ENCODE measurements at places on chromosomes 6 and 20. TPM values are rescaled to one million over a fixed set of nuclear protein-coding genes. Genes with fewer than 3 reads are reported as not detected.

SLC52A3 gene
- not detected for total RNA-seq

SYCP2L gene
- not detected for total RNA-seq

ANKEF1 gene
- total RNA-seq = 1.7 TPM

UBE2J1 gene
- total RNA-seq = 15.8 TPM

TRIM15 gene
- not detected for total RNA-seq

PCSK2 gene
- not detected for total RNA-seq

GSTA2 gene
- not detected for total RNA-seq

MLN gene
- total RNA-seq = not detected

PPIL4 gene
- total RNA-seq = 32.5 TPM

PKIB gene
- total RNA-seq = 2.1 TPM

SIRPB2 gene
- not detected for total RNA-seq

AGER gene
- 0.16 TPM for total RNA-seq

OXT gene
- total RNA-seq = not detected

SIRPD gene
- not detected for total RNA-seq

ABHD16B gene
- total RNA-seq = not detected

ARHGAP40 gene
- not detected for total RNA-seq

DNAAF9 gene
- total RNA-seq = 10.0 TPM

PI16 gene
- 4.7 TPM for total RNA-seq

BPIFB1 gene
- total RNA-seq = not detected

ID1 gene
- total RNA-seq = 173 TPM

SLC35B2 gene
- 55.2 TPM for total RNA-seq

PTCRA gene
- total RNA-seq = not detected

BCAS1 gene
- total RNA-seq = under 0.01 TPM

SLC17A3 gene
- total RNA-seq = not detected

TCP11 gene
- total RNA-seq = not detected

FAM83C gene
- not detected for total RNA-seq

SRMS gene
- not detected for total RNA-seq

SAMHD1 gene
- 29.8 TPM for total RNA-seq

ECT2L gene
- total RNA-seq = 0.09 TPM

OLIG3 gene
- total RNA-seq = not detected

FKBP1A gene
- 123 TPM for total RNA-seq

EYS gene
- total RNA-seq = not detected

RNF39 gene
- total RNA-seq = under 0.01 TPM

GDAP1L1 gene
- total RNA-seq = not detected

MYLK2 gene
- under 0.01 TPM for total RNA-seq

NOX3 gene
- not detected for total RNA-seq

BMP2 gene
- 2.2 TPM for total RNA-seq

E2F1 gene
- total RNA-seq = 0.77 TPM

NAA20 gene
- total RNA-seq = 37.1 TPM

TPD52L2 gene
- 95.0 TPM for total RNA-seq

FRK gene
- total RNA-seq = 1.7 TPM

TBX18 gene
- total RNA-seq = 8.2 TPM

CLPSL2 gene
- total RNA-seq = not detected

SPEF1 gene
- total RNA-seq = 0.26 TPM

RIMS1 gene
- 0.16 TPM for total RNA-seq

SLC32A1 gene
- total RNA-seq = not detected

PAK5 gene
- not detected for total RNA-seq

SPATS1 gene
- total RNA-seq = not detected

C6orf52 gene
- total RNA-seq = not detected

SLC22A3 gene
- total RNA-seq = 0.09 TPM

KHDRBS2 gene
- total RNA-seq = not detected

RING1 gene
- total RNA-seq = 50.0 TPM

DZANK1 gene
- total RNA-seq = 0.47 TPM
